ENCODE measurements at places on chromosomes 5 and 9.

- DNase-seq: no peak
Observed at GRCh38 chr9:3698076-3698475, 172.3 kb upstream of the RFX3 start.

DNA sequence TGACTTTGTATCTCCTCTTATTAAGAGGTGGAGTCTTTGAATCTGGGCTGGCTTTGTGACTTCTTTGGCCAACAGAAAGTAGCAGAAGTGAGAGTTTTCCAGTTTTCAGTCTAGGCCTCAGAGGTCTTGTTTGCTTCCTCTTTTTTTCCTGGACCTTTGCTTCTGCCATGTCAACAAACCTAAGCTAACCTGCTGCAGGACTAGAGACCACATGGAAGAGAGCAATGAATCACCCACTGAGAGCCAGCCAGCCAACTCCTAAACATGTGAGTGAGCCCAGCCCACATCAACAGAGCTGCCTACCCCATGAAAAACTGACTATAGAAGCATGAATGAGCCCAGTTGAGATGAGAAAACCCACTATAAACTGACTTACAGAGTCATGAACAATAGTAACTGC, 29.9 kb downstream of the MRPL22 start:
- no peak for DNase-seq

DNA sequence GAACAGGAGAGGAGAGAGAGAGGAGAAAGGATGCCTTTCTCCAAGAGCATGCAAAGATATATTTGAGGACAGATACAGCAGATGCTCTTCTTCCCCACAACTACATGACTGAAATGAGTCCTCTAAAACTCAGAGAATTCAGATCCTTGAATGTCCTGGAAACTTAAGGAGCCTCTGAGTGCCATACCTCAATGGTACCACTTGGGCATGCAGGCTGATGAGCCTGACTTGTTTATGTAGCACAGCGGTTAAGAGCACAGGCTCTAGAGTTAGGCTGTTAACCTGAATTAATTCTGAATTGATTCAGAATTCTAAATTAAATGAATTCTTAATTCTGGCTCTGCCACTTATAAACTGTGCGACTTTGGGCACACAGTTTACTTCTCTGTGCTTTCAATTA, 5.7 kb downstream of the PLPPR1 start:
- no peak for DNase-seq

DNA sequence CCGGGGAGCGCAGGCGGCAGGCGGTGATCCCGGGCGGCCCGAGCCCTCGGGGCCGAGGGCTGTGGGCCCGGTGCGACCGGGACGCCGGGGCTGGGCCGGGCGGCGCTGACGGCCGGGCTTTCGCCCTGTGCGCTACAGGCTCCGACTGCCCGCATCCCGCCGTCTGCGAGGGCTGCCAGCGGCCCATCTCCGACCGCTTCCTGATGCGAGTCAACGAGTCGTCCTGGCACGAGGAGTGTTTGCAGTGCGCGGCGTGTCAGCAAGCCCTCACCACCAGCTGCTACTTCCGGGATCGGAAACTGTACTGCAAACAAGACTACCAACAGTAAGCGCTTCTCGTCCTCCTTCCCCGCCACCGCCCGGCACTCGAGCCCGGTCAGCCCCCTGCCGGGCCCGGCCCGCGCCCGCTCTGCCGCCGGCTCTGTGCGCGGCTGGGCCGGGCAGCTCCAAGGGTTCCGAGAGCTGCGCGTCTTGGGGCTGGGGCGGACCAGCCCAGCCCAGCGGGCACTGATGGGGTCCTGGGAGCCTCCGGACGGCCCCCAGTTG, 1.6 kb downstream of the LMX1B start:
- peak; percentile 54 for DNase-seq

DNA sequence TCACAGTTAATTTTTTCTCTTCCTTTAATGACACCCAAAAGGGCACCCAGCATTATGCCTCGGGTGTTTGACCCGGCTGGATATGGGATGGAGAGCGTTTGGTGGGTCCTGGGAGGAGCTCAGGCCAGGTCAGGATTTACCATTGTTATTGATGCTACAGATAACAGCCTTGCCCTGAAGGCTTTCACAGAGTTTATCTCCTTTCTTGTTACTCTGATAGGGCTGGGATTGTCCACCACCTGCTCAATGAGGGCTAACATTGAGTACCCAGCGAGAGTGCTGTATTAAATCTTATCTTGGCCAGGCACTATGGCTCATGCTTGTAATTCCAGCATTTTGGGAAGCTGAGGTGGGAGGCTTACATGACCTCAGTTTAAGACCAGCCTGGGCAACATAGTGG, 37.2 kb downstream of the GADD45G start:
- DNase-seq: no peak

DNA sequence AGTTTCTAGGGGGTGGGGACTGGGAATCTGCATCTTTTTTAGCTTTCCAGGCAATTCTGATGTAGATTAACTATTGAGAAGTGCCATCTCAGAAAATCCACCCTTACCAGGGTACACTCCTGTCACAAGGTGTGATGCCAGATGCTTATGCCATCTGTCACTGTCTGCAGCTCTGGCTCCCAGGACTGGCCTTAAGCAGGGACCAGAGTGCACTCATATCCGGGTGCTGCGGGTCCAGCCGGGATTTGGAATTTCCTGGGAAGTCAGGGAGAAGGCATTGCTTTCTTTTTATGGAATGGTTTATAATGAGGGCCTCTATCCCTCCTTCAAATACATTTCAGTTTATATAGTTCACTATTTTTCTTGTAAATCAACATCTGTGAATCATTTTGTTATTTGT, 92.6 kb downstream of the TMEM174 start:
- DNase-seq: no peak

- DNase-seq: no peak
Observed at GRCh38 chr5:15797116-15797515, 297.1 kb downstream of the FBXL7 start.

- DNase-seq: no peak
Observed at GRCh38 chr5:1538276-1538675, 14.5 kb upstream of the LPCAT1 start.

- no peak for DNase-seq
Observed at GRCh38 chr9:130288393-130288792, 22.8 kb downstream of the HMCN2 start.

- DNase-seq: no peak
Observed at GRCh38 chr9:95876595-95876994, 1.1 kb downstream of the ERCC6L2 start.

DNA sequence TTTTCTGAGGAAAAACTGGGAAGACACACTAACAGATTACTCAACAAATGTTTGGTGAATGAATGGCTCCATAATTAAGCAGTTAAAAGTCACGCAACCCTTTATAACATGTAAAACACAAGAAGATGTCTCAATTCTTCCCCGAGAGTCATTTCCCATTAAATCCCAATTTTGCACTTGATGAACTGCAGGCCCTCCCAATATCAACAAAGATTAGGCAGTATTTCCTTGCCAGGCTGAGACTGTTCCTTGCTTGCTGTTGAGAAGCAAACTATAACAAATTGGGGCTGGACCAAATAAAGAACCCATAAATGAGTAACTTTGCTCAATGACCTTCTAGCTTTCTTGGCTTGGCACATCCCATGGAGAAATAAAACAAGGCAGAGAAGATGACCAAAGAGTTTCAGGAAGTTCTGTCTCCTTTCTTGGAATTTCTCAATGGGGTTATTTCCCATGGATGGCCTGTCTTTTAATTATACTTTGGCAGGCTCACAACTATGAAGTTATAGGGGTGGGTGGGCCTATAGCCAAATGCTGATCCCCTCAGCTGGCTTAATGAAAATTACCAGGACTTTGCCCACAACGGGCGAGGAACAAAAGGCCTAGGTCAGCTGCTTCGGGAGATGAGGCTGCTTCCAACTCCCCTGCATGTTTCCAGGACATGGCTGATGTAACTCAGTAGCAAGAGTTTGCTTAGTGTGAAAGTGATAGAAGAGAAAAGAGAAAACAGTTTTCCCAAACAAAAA, 243.1 kb upstream of the RFX3 start:
- DNase-seq: no peak

DNA sequence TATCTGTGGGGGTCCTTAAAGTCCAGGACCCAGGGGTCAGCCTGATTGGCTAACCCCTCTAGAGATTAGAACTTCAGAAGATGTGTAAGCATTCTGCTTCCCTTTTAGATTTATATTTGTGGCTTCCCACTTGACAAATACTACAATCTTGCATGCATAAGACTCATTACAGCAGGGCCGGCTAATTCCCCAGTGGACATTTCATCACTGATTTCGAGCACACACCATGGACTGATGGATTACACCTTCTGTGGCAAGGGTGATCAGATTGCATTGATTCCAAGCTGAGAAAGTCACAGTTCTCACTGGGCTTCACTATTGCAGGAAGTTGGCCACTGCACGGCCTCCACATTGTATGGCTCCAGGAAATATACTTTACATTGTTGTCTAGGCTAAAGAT, 65.8 kb upstream of the DAPK1 start:
- no peak for DNase-seq

DNA sequence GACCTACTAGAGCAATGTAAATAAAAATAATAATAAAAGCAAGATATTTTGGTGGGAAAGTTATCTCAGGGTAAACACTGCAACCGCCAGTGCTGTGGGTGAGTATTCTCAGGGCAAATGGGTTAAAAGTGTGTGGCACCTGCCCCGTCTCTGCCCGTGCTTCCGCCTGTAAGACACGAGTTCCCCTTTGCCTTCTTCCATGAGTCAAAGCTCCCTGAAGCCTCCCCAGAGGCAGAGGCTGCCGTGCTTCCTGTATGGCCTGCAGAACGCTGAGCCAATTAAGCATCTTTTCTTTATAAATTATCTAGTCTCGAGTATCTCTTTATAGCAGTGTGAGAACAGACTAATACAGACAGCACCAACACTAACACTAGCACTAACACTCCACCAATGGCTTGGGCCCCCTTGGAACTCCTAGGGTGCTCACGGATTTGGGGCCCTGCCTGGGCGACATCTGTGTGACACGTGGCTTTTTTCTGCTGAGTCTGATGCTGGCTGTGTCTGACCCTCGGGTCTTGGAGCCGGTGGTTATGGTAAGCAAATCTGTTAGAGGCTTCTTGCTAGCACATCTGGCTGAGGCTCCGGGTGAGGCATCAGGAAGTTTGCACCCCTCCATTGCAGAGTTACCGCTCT, 10.6 kb downstream of the PLEKHG4B start:
- DNase-seq: no peak

DNA sequence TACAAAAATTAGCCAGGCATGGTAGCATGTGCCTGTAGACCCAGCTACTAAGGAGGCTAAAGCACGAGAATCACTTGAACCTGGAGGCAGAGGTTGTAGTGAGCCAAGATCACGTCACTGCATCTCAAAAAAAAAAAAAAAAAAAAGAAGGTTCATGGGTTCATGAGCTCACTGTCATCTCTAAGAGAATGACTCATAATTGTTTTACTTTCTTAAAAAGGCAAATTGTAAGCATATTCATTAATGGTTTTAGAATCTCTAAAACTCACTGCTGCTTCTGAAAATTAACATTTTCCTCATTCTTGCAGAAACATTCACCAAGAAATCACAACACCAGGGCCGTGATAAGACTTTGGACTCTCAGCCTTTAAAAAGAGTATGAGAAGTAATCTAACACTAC, 103.6 kb downstream of the GNA14 start:
- no peak for DNase-seq

- DNase-seq: no peak
Observed at GRCh38 chr9:95840074-95840473, 35.4 kb upstream of the ERCC6L2 start.

DNA sequence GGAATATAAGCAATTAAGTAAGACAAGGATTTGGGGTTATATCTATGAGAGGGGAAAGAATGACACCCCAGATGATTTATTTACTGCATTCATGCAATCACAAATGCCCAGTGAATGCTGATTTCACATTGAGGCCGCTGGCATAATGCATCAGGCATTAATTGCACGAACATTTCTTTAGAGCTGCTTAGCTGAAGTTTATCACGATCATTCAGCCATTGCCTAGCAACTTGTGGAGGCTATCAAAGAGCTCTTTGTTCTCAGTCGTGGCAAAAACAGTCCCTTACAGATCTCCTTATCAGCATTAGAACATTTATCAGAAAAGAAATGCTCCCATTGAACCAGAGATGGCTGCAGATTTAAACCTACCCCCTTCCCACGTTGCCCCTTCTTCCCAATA, 88.7 kb upstream of the PRRC1 start:
- no peak for DNase-seq

DNA sequence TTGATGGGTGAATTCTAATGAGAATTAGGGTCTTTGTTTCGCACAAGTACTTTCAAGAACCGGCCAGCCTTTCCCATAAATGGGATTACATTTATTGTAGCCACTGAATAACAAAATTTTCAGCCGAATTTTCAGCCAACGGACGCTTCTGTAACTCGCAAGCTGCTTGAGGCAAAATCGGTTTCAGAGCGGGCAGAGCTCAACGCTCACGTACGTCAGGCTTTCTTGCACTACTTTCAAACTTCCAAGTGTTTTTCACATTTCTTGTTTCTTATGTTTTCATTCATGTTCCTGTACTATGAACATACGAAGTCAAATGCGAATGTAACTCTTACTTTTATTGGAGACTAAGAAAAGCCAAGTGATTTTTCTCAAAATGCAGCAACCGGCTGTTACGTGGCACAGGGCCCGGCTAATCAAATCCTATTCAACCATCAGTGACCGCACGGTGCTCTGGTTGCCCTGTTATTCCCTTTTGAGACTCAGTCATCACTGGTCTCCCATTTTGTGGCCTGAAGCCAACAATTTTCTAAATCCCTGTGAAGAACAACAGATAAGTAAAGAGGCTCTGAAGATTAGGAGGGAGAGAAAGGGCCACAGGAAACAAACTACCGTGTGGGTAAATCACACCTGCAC, 68.5 kb downstream of the SLC28A3 start:
- DNase-seq: no peak
